NCI-H446 treated with DMSO at 0.1 percent for 48 hours (cell line): ENCODE measurements at places on chromosomes 3 and 15.

- no peak for DNase-seq
Observed at GRCh38 chr3:124657138-124657537, 73.1 kb upstream of the UMPS start.

DNA sequence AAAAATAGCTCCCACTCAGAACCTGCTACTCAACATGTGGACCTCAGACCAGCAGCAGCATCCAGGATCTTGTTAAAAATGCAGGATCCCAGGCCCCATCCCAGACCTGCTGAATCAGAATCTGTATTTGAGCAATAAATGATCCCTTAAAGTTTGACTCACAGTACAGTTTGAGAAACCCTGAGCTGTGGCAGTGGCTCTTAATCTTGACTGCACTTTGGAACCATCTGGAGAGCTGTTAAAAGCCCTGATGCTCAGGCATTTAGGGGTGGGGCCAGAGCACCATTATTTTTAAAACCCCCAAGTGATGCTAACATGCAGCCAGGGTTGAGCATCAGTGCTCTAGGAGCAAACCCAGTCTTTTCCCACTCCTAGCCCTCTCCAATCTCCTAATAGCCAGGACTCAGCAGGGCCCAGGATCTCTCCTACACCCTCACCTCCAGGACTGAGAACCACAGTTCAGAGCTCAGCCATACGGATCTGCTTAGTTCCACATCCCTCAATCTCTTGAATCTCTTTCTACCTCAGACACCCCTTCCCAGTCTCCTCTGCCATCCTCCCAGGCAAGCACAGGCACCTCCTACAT, 10.2 kb downstream of the RFTN1 start:
- no peak for DNase-seq

GRCh38 chr3:148878095-148878494, 13.0 kb downstream of the CPA3 start:
- DNase-seq = no peak

DNA sequence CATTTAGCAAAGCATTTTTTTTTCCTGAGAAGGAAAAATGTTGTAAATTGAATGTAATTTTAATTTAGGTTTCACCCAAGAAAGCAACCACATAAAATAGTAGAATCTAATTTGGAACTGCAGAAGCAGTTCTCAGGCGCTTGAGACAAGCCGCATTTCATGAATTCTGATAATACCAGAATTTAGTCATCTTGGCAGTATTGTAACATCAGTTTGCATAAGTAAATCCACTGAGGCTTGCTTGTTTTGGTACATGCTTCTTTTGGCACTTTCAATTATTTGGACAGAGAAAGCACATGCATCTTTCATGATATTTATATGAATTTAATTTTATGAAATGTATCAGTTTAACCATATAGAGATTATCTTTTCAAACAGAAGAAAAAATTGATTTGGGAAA, 389.7 kb upstream of the ROBO1 start:
- DNase-seq = no peak

DNA sequence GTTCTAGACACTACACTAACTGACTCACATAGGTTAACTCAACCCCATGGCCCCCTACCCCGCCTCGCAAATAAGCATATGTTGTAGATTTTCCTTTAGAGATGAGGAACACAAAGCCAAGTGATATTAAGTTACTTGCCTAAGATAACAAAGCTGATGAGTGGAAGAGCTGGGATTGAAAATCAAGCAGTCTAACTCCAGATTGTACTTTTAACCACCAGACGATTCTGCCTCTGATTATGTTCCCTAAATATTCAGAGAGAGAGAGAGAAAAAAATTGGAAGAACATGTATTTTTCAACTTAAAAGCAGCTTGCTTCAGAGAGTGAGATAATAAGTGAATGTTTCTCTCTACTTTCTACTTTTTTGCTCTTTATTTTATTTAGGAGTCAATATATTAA, 66.9 kb upstream of the THBS1 start:
- DNase-seq = no peak

DNA sequence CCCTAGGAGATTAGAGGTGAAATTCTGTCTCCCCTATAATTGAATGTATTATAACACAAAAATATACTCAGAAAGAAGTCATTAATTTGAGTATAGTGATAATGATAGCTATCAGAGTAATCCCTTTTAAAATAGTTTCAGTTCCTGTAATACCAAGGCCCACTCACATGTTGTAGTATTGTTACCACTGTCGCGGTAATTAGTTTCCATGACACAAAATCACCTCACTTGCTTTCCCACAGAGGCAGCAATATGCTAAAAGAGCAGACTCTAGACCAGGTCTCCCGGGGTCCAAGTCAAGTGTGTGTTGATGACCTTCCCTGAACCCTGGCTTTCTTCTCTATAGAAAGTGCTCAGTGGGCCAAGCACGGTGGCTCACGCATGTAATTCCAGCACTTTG, 39.5 kb upstream of the NSMCE3 start:
- no peak for DNase-seq

- DNase-seq = no peak
Observed at GRCh38 chr15:53565721-53566120, 193.7 kb downstream of the WDR72 start.

GRCh38 chr15:28260722-28261121, 61.3 kb downstream of the HERC2 start:
- no peak for DNase-seq

DNA sequence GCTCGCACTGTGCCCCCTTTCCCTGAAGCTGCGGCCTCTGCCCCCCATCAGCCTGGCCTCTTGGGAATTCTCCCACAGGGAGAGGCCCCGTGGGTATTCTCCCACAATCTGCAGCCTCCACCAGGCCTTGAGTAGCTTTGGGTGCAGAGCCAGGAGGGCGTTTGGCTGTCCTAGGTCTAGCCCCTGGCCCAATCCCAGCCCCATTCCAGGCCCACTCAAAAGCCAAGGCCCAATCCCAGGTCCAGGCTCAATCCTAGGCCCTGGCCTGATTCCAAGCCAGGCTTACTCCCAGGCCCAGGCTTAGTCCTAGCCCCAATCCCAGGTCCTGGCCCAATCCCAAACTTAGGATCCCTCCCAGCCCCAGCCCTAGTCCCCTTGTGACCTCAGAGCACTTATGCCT, 59.8 kb downstream of the CHCHD4 start:
- DNase-seq = no peak

- no peak for DNase-seq
Observed at GRCh38 chr3:171135549-171135948, 109.0 kb upstream of the SLC2A2 start.

- no peak for DNase-seq
Observed at GRCh38 chr15:35047996-35048395, 37.1 kb downstream of the NANOGP8 start.

- no peak for DNase-seq
Observed at GRCh38 chr3:55352668-55353067, 134.4 kb downstream of the WNT5A start.

- DNase-seq = no peak
Observed at GRCh38 chr15:90413411-90414379, 25.7 kb downstream of the IQGAP1 start.

DNA sequence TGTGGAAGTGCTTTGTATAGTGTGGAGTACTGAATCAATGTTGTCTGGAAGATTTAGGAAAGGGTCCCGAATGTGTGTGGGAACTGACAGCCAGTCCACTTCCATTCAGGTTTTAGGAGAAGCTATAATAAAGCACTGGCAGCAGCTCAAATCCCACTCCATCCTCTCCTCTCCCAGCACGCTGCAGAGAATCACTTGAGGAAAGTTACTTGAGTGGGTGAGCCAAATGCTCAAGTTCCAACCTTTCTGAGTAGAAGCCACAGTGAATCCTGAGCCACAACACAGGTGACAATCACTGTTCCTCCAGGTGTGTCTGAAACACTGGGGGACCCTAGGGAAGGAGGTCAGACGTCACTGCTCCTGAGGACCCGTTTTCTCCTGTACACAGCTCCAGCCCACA, 106.5 kb downstream of the TIGIT start:
- no peak for DNase-seq
